Head of caudate nucleus (tissue), 42 donors: ENCODE measurements at places on chromosomes 1 and 21.

DNA sequence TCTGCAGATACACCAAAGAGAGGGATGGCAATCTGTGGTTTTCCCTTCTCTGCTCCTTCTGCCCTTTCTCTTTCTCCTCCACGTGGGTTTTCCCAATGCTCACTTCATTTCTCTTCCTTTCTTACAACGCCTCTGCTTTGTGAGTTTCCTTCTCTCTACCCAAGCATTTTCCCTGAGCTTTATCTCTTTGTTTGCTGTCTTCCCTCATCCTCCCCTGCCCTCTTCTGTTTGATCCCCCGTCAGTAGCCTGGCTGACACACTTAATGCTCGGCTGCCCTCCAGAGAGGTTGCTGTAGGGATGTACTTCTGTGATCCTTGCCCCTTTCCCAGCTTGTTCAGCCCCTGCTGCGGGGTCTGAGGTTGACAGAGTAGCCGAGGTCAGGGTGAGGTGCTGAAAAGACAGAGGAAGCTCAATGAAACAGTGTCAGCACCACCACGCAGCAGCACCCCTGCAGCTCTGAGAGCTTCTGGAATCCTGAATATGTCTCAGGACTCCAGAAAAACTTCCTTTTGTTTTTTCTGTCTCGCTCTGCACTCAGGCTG lies 6.0 kb downstream of the EDARADD start:
- DNase-seq, result no peak

DNA sequence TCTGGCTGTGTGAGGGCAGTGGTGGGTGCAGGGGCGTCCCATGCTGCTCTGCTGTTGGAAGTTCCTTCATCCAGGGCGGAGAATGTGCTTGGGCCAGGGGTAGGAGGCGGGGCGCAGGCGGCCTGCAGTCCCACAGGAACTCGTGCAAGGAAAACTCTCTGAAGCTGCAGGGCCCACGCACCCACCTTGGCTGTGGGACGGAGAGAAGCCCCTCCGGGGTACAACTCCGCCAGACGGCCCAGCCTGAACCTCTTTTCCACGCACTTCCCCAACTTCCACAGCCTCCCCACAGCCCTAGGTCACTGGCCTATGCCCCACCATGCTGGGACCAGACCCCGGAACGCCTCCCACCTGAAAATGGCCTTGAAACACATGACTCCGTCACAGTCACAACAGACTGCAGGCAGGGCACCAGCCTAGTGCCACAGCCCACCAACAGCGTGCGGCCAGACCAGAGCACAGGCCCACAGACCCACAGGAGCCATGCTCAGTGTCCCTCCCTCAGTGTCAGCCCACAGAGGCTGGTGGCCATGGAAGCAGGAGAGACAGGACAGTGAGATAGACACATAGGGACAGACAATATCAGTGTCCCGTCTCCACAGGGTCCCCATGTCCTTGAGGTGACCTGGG lies 47.8 kb downstream of the WNT9A start:
- DNase-seq, result peak; percentile 4

GRCh38 chr1:42779725-42780124 lies 5.1 kb upstream of the TMEM269 start:
- no peak for DNase-seq

GRCh38 chr1:59682396-59683080 lies 132.2 kb upstream of the HOOK1 start:
- DNase-seq, result no peak

DNA sequence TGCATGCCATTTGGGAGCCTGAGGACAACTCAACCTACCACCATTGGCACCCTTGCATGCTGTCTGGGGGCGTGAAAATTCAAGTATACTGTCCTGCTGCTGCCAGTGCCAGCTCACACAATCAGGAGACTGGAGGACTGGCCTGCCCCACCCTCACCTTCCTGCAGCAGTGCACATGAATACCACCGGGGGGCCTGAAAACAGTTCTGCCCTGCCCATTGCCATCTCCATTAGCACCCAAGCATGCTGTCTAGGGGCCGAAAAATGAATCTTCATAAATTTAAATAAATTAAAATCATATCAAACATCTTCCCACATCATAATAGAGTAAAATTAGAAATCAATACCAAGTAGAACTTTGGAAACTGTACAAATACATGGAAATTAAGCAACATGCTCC lies 322.1 kb upstream of the TMPRSS15 start:
- DNase-seq, result no peak

DNA sequence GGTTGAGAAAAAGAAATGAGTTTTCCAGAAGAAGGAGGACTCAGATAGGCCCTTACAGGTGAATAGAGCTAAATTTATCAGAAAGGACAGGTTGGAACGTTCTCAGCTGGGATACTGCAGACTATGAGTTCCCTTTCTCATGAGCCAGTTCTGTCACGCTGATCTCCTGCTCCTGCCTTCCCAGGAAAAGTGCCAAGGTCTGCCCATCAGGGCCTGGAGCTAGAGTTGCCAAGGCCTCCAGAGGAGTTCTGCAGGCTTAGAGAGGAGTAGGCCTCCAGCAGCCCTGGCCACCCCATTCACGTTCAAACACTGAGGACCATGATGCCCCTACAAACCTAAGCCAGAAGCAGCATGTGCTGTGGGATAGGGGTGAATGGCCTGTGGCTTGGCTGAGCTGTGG lies 126.8 kb upstream of the TNR start:
- DNase-seq, result no peak

DNA sequence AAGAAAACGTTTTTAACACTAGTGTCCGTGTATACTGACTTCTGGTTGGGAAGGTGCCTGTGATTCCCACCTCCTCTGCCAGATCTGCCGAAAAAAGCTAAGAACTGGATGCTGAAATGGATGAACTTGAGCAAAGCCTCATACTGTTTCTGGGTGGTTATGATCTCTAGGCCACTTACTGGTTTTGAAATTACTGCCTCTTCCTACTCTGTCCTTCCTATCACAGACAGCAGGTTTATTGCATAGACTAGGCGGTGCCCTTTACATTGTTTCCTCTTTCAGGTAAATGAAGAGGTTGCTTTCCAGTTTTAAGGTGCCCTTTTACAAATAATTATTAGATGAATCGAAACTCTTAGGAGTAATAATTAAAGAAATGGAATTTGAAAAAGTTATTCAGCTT lies 27.5 kb downstream of the PEX14 start:
- no peak for DNase-seq
